ENCODE measurements at places on chromosomes 4 and X.

DNA sequence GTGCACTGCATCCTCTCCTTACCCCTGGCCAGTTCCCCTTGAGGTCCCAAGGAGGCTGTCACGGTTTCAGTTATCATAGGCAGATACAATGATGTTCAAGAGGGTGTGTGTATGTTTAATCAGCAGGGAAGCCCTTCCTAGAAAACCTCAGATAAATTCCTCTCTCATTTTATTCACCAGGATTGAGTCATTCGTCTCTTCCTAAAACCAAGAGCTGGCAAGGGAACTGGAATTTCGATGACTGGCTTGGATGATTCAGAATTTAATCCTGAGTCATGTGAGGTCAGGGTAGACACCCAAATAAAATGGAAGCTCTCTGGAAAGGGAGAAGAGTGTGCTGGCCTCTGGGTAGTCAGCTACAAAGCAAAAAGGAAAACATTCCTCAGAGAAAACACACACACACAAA is 106.2 kb upstream of the RAPGEF2 start:
- DNase-seq, result peak; percentile 93

- no peak for DNase-seq
Observed at GRCh38 chrX:139454743-139455142, 75.8 kb upstream of the F9 start.

- no peak for DNase-seq
Observed at GRCh38 chr4:6474705-6475457, 2.5 kb upstream of the PPP2R2C start.

GRCh38 chrX:37860721-37861120 is 13.3 kb upstream of the DYNLT3 start:
- DNase-seq, result no peak

GRCh38 chr4:147847751-147848590 is 116.1 kb downstream of the ARHGAP10 start:
- no peak for DNase-seq

DNA sequence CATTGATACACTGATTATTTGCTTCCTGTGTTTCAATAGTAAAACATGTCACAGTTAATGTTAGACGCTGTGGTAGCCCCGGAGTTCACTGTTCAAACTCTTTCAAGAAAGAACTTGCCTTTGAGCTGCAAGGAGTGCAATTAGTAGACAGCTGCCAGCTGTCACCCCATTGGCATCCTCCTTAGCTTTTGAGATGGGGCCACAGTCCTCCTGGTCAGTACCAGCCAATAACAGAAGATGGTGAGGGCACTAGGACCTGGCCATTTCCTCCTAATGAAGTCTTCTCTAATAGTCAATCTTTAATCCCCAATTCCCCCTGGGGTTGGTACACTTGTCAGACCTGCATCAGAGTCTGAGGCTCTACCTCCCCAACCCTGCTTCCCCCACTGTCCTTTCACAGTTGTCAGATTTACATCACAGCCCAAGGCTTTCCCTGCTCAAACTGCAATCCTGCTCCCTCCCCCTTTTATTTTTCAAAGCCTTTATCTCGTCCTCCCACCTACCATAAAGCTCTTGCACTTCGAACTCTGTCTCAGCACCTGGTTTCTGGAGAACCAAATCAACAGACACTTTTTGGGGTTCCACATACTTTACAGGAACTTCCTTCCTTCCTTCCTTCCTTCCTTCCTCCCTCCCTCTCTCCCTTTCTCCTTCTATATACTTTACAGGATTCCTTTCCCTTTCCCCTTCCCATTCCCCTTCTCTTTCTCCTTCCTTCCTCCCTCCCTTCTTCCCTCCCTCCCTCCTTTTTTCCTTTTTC is 182.0 kb downstream of the RASL11B start:
- no peak for DNase-seq

- no peak for DNase-seq
Observed at GRCh38 chrX:56066016-56066415, 166.1 kb upstream of the KLF8 start.

- no peak for DNase-seq
Observed at GRCh38 chr4:168852933-168853713, 156.9 kb downstream of the CBR4 start.

GRCh38 chr4:126451237-126451873 is 1136.6 kb downstream of the FAT4 start:
- peak; percentile 45 for DNase-seq

- no peak for DNase-seq
Observed at GRCh38 chr4:187070158-187070557, 346.5 kb upstream of the FAT1 start.

GRCh38 chr4:16715482-16715881 is 183.0 kb downstream of the LDB2 start:
- no peak for DNase-seq

GRCh38 chr4:90449626-90450025 is 322.4 kb downstream of the CCSER1 start:
- no peak for DNase-seq

All from GM04504 (cell line).